ENCODE measurements at places on chromosomes 7 and 10.

DNA sequence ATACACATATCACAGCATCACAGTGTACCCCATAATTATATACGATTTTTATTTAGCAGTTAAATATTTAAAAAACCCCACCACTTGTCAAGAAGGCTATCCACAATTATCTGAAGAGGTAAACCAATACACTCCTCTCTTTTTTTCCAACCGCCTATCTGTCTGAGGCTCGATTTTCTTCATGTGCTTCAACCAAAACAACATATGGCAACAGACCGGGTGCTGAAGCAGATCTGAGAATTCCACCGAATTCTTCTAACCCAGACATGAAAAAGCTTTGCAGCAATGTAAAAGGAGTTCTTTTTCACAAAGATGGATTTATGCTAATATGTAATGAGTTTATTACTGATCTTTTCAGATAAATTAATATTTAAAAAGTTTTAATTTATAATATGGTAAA is 132.4 kb upstream of the RHEB start:
- no peak for DNase-seq

- DNase-seq, result no peak
These were observed 18.5 kb downstream of the CYP51A1 start for GRCh38 chr7:92115821-92116220.

DNA sequence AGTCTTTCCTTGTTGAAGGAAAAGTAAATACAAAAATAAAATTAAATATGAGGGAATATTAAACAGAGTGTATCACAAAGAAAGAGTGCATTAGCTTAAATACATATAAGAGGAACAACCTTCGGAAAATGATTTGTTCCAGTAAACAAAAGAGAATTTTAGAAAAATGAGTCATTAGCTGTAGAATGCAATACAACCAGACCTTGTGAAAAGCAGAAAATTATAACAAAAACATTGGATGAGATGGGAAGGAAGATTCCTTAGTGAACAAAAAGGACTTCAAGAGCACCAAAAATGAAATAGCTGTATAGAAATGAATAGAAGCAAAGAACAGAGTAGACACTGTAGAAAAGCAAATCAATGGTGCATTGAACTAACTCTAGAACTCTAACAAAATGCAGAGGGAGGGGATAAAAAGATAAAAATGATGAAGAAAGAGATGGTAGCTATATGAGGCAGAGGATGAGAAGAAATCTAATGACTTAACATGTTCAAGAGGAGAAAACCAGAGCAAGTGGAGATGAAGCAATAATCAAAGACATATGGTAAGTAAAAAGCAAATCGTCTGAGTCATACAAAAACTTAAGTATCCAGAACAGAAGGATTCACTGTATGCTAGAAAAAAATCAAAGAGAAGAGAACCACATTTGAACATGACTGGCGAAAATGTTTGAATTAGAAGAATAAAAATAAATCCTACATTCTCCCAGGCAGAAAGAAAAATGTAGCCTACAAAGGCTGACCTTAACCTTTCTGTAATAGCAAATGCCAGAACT is 190.5 kb downstream of the TMEM26 start:
- DNase-seq, result no peak

DNA sequence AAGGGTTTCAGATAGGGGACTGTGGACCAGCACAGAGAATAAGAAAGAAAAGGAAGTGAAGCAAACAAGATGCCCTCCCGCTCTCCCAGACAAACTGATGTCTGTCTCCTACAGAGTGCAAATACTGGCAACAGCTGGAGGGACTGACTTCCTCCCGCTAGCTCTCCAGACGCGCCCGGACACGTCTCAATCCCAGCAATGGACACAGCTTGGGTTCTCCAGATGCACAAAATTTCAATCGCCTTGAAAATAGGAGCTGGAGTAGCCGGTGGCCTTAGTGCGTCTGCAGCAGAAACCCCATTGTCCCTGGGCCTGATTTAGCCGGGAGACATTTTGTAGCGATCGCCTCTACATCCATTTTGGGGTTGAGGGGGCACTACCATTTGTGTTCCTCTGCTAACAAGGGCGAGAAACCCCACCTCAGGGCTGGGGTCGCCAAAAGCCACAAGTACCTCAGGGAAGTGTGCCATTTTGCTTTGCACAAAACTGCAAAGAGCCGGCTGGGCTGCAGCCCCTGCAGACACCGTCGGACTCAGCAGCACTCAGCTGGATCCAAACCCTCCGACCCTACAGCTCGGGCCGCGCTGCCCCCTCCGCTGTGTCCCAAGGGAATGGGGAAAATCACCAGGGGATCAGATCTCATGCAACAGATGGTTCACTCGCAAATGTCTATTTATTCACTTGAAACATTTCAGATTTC is 5.9 kb downstream of the CPA2 start:
- peak; percentile 53 for DNase-seq

DNA sequence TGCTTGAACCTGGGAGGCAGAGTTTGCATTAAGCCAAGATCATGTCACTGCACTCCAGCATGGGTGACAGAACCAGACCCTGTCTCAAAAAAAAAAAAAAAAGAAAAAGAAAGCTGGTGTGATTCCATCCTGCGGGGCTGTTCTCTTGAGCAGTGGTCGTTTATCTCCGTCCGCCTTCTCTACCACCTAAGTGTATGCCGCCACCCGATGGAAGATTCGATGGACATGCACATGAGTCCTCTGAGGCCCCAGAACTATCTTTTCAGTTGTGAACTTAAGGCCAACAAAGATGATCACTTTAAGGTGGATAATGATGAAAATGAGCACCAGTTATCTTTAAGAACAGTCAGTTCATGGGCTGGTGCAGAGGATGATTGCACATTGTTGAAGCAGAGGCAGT is 65.7 kb downstream of the ABRAXAS2 start:
- DNase-seq, result no peak

DNA sequence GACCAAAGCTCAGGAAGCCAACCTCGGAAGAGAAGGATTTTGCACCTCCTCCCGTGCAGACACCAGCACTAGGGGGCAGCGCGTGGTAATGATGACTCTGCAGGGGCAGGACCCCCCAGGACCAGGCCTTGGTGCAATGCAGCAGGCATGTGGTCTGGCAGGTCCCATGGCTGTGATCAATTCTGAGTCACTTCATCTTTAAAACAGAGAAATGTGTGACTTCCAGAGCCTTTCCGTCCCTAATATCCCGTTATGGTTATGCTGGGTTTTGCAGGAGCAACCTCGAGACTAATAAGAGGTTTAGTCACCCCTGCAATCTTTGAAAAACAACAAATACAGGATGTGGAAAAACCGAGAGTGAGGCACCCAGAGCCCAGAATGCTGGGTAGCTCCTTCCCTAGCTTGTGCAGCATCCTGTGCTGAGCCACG is 30.2 kb upstream of the GJD4 start:
- DNase-seq, result no peak

DNA sequence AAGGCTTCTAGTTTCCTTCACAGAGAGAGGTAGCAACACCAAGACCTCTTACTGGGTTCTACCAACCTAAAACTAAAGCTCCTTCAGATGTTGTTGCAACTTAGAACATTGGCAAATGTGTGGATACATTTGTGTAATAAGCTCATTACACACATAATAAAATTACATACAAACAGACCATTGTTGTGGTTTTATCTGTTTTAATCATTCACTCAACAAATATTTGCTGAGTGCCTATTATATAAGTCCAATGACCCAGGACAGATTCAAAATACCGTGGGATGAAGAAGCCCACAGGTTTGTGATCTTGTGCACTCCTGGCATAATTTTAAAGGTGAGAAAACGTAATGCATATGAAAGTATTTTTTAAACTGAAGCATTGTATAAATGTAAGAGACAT is 160.4 kb upstream of the NPVF start:
- DNase-seq, result no peak

- DNase-seq, result no peak
These were observed 13.2 kb downstream of the CCDC7 start for GRCh38 chr10:32459051-32459698.

GRCh38 chr10:78505657-78506056 is 472.0 kb downstream of the RPS24 start:
- no peak for DNase-seq

Measured in COR-L47 (cell line).